ENCODE measurements at places on chromosomes 4 and X. TPM values are rescaled to one million over a fixed set of nuclear protein-coding genes. Genes with fewer than 3 reads are reported as not detected.

UGT2B7 gene
- not detected for total RNA-seq

HELT gene
- total RNA-seq, result not detected

GRCh38 chr4:99753931-99754330 lies 62.7 kb upstream of the DAPP1 start:
- H3K27me3 ChIP-seq, result no peaks in the 10 kb centered on the region
- H3K27ac ChIP-seq, result no peak overlapping the region
- no peaks in the 10 kb centered on the region for H3K4me1 ChIP-seq
- H3K36me3 ChIP-seq, result no peaks in the 10 kb centered on the region
- H3K4me3 ChIP-seq, result no peak overlapping the region

DNA sequence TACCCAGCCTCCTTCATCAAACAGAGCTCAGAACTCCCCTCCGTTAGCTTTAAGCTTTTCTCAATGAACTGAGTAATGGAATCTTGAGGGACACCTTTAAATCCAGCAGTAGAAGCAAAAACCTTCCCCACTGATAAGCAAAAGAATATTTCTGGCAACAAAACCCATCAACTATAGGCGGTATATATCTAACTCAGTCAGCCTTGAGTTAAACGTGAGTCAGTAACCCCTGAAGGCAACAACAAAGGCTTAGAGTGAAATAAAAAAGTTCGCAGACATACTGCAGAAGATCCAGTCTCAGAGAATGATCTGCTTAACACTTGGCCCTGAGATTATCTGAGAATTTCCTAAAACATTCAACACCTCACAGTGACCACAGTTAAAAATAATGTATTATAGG lies 77.2 kb downstream of the DMD start:
- no peak for DNase-seq
- H3K36me3 ChIP-seq, result no peaks in the 10 kb centered on the region
- H3K27ac ChIP-seq, result no peak overlapping the region

DNA sequence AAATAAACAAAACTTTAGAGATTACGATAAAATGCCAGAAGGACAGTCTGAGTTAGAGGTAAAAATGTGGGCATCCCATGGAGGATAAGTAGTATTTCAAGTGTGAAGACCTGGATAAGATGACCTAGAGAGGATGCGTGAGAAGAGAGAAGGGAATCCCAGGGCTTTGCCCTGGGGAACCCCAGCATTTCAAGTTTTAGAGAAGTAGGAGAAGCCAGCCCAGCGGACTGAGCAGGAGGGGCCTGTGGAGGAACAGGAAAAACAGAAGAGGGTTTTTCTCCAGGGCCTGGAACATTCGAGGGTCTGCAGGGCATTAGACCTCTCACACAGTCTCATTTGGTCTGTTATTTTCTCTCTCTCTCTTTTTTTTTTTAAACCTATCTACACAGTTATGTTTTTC lies 2.9 kb upstream of the CFP start:
- H3K36me3 ChIP-seq, result peaks cover 5% of the 10 kb centered on the region
- no peak overlapping the region for H3K27ac ChIP-seq
- no peaks in the 10 kb centered on the region for H3K27me3 ChIP-seq
- H3K4me1 ChIP-seq, result no peaks in the 10 kb centered on the region
- DNase-seq, result no peak

GRCh38 chr4:61373901-61374440 lies 173.8 kb downstream of the ADGRL3 start:
- no peak for DNase-seq
- H3K4me1 ChIP-seq, result no peaks in the 10 kb centered on the region
- no peaks in the 10 kb centered on the region for H3K36me3 ChIP-seq
- H3K4me3 ChIP-seq, result no peak overlapping the region
- no peaks in the 10 kb centered on the region for H3K27me3 ChIP-seq

DNA sequence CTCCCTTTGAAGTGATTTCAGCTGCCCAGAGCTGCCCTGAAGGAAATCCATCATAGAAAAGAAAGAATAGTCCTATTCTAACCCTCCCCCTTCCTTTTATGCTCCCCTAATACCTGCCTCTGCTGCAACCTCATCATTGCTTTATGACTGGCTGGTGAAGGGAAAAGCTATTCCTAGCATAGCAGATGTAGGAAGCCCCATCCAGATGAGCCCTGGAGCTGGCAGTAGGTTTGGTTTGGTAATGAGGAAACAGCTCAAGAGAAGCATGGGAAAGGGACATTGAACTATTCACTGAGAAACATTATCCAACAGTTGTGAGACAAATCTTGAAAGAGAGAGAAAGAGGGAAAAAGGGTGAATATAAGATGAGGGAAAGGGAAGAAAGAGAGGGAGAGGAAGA lies 29.2 kb downstream of the ARSJ start:
- H3K36me3 ChIP-seq, result no peaks in the 10 kb centered on the region
- no peak overlapping the region for H3K27ac ChIP-seq
- no peak overlapping the region for H3K4me3 ChIP-seq
- DNase-seq, result no peak
- no peaks in the 10 kb centered on the region for H3K27me3 ChIP-seq
- H3K4me1 ChIP-seq, result peaks cover 38% of the 10 kb centered on the region

All from A673 (cell line).